Stimulated activated CD8-positive, alpha-beta memory T cell treated with anti-CD3 and anti-CD28 coated beads, Interleukin-12 subunit alpha, Interleukin-12 subunit beta, amount 100 ng/mL, for 4 hours (primary cell): ENCODE measurements at places on chromosomes 6 and 20.

DNA sequence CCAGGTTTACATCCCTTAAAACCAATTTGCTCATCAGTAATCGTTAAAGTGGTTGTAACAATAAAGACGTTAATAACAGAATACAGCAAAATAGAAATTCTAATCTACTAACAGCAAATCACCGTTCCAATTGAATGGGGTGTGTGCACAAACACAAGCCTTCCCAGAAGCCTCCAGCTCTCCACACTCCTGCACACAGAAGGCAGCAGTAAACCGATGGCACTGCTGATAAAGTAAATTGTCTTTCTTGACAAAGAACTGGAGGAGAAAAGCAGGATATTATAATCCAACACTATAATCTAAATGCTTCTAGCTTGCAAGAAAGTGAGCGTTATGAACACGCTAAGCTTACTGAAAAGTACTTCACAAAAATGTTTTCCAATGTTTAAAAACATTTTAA is 7.0 kb downstream of the ZNF217 start:
- no peak for DNase-seq

- DNase-seq = no peak
Observed at GRCh38 chr6:56241124-56241802, 6.1 kb downstream of the COL21A1 start.

DNA sequence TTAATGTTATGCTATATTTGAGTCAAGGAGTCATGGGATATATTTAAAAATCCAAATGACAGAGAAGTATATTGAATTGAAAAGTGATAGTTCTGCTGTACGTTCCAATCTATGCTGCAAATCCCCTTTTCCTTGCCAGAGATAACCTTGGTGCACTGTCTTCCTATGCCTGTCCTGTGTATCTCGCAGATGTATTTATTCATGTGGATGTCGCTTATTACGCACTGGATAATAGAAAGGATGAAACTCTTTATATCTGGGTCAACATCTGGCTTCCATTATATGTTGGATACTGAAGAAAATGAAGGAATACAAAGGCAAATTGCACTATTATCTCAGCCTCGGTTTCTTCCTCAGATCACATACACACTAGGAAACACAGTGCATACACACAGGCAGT is 331.3 kb downstream of the BCKDHB start:
- no peak for DNase-seq

DNA sequence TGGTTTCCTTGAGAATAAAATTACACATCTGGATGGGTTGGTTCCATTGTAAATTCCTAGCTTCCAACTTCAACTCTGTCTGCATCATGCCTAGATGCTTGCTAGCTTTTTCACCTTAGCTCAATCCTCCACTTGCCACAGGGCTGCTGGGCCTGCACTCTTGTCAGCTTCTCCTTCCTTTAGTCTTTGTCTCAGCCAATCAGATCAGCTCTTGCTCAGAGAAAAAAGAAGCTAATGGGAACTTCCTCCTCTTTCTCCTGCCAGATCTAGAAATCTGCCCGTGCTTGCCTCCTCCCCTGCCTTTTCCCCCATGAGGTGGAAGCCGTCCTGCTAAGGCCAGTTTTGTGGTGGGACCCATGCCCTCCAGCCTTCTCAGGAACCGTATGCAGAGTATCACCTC is 18.5 kb downstream of the RAE1 start:
- DNase-seq = no peak

DNA sequence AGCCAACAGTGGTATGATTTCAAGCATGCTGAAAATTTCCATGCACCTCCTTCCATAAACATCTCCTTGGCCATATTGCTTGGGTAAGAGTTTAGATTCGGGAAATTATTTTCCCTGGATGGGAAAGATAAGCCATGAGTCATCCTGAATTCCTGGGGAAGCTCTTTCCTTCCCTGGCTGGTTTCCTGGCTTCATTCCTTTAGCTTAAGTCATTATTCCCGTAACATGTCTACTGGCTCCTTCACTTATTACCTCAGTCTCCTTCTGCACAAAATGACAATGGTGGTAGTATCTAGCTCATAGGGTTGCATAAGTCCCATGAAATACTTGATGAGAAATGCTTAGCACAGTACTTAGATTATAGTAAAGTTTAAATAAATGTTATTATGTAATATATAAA is 27.6 kb downstream of the TINAG start:
- DNase-seq = no peak

DNA sequence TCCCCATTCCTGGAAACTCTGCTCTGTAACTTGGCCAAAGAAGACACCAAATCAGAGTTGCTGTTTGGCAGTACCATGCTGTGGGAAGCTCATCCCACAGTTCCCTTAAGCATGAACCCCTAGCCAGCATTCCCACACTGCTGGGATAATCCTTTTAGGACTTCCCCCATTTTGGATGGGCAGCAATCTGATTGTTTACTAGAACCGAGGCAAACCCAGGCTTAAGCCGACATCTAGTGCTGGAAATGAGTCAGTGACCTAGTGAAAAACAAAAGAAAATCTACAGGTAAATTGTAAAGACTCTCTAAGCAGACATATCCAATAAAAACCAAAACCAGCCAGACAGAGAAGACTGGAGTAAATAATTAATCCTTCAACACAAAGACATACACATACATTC is 5.2 kb downstream of the DNAH8 start:
- DNase-seq = no peak

DNA sequence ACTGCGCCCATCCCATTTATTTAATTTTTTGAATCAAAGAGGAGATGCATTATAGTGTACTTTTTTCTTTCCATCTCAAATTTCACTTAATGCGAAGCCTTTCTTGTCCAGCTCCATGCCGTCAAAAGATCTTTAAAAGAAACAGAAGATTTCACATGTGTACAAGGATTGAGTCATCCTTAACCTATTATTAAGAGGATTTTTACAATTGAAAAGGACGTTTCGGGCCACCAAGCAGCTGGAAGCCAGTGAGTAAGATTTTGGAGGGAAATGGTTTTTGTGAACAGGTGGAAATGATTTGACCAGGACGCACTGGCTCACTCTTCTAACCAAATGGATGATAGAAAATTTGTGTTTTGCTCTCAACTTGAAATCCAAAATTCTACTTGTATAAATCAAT is 15.1 kb upstream of the CCDC170 start:
- DNase-seq = no peak
